Esophagus muscularis mucosa (tissue), 4 donors: ENCODE measurements at places on chromosomes 2 and 18. TPM values are rescaled to one million over a fixed set of nuclear protein-coding genes. Genes with fewer than 3 reads are reported as not detected.

Gene POTEJ
- not detected for total RNA-seq

Gene DRC1
- not detected for total RNA-seq

Gene DQX1
- total RNA-seq, result not detected

Gene TMEM182
- 2.8 TPM for total RNA-seq

Gene KCNIP3
- 29.2 TPM for total RNA-seq

Gene ARHGAP25
- 9.3 TPM for total RNA-seq

Gene SCG2
- 4.0 TPM for total RNA-seq

Gene INHBB
- total RNA-seq, result 1.2 TPM

Gene HJURP
- under 0.01 TPM for total RNA-seq

Gene SIX3
- 0.42 TPM for total RNA-seq

Gene PSMD14
- total RNA-seq, result 30.3 TPM

Gene EVX2
- total RNA-seq, result not detected

Gene STPG4
- total RNA-seq, result not detected

Gene BCL2
- total RNA-seq, result 39.0 TPM

Gene VWA3B
- total RNA-seq, result not detected

Gene DNER
- 4.9 TPM for total RNA-seq

Gene CHST9
- 0.42 TPM for total RNA-seq

Gene ICOS
- not detected for total RNA-seq

Gene RNU2-63P
- not detected for total RNA-seq

Gene CXCR4
- 11.8 TPM for total RNA-seq

Gene ZDBF2
- 12.5 TPM for total RNA-seq

Gene MEP1B
- not detected for total RNA-seq

Gene HMSD
- total RNA-seq, result not detected

Gene GLB1L
- total RNA-seq, result 4.9 TPM

Gene FHOD3
- total RNA-seq, result 29.9 TPM

Gene DYSF
- total RNA-seq, result 40.7 TPM

Gene MRPL44
- total RNA-seq, result 18.3 TPM

Gene RPRM
- total RNA-seq, result 8.6 TPM

Gene GAL3ST2
- total RNA-seq, result 2.7 TPM

Gene FOXI3
- not detected for total RNA-seq

Gene NRP2
- 195 TPM for total RNA-seq

Gene TNFAIP6
- total RNA-seq, result 3.5 TPM

Gene C2orf92
- total RNA-seq, result 2.2 TPM

Gene TEKT4
- not detected for total RNA-seq

Gene RAPGEF4
- 8.9 TPM for total RNA-seq

Gene MC4R
- total RNA-seq, result 1.4 TPM

Gene AQP4
- total RNA-seq, result 0.84 TPM

Gene ERICH2
- total RNA-seq, result not detected

Gene CELF4
- total RNA-seq, result 1.7 TPM

Gene SMAD2
- 91.2 TPM for total RNA-seq

Gene CACNB4
- total RNA-seq, result 1.7 TPM

Gene IL36A
- not detected for total RNA-seq

Gene PPM1G
- total RNA-seq, result 46.1 TPM

Gene INSIG2
- 13.0 TPM for total RNA-seq
